ENCODE measurements at places on chromosomes 4 and X. TPM values are rescaled to one million over a fixed set of nuclear protein-coding genes. Genes with fewer than 3 reads are reported as not detected.

DNA sequence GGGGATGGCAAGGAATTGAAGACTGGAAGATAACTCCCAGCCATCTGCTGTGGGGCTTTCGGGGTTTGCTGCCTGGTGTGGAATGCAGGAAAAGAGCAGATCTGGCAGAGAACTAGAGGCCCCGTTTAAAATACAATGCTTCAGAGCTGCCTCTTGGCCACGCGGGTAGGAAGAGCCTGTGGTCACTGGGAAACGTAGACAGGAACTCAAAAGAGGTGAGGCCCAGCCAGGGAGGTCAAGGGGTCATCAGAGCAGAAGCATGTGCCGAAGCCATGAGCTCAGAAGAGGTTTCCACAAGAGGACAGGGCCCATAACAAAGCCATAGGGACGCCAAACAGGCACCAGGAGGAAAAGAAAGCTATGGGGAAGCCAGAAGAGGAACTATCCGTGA lies 14.5 kb upstream of the STS start:
- DNase-seq: no peak

- DNase-seq: no peak
These were observed 54.7 kb upstream of the RBM47 start for GRCh38 chr4:40684404-40684803.

DNA sequence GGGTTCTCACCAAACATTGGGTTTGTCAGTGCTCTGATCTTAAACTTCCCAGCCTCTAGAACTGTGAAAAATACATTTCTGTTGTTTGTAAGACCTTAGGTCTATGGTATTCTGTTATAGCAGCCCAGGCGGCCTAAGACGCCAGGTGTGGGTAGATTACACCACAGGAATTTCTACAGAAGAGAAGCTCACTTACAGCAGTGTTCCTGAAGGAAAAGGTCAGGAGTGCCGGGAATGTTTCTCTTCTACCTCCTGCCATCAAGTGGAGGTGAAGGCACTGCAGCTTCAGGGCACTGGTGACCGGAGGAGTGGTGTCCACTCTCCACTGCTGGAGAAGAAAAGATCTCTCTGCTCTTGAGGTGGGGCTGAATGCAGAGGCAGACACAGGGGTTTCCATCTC lies 45.7 kb downstream of the FHDC1 start:
- DNase-seq: no peak

DNA sequence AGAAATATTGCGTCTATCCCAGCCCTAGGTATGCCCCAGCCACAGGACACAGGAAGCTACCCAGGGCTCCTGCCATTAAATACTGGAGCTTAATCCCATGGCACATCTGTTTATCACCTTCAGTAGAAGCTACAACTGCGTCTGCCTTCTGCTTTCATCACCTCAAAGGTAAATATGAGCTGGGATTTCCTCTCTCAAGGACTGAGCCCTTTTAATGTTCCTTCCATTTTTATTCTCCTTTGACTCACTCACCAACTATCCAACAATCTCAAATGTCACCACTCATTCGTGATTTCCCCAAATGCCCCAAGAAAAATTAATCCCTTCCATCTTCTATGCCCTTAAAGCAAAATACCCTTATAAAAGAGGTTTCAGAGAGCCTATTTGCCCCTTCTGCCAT lies 1.8 kb upstream of the MID1 start:
- DNase-seq: no peak

DNA sequence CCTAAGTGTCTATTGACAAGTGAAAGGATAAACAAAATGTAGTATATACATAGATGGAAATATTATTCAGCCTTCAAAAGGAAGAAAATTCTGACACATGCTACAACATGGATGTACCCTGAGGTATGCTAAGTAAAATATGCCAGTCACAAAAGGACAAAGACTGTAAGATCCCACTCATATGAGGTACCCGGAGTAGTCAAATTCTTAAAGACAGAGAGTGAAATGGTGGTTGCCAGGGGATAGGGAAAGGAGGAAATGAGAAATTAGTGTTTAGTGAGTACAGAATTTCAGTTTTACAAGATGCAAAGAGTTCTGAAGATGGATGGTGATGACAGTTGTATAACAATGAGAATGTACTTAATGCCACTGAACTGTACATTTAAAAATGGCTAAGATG lies 102.3 kb upstream of the NAP1L5 start:
- no peak for DNase-seq

DNA sequence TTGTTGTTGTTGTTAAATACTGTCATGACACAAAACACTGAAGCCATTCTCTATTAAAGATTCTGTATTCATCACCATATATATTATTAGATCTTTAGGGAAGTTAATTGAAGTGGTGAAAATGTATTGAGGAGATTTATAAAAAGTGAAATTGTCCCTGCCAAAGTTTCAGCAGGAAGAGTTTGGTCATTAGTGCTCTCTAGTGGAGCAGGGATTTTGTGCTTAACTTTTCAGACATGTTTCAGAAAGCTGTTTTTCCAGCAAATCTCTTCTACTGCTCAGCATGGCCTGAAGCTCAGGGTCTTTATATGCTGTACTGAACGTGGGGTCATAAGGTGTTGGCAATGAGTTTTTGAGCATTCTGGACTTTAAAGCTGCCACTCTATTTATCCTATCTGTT lies 36.7 kb upstream of the CXXC4 start:
- no peak for DNase-seq

DNA sequence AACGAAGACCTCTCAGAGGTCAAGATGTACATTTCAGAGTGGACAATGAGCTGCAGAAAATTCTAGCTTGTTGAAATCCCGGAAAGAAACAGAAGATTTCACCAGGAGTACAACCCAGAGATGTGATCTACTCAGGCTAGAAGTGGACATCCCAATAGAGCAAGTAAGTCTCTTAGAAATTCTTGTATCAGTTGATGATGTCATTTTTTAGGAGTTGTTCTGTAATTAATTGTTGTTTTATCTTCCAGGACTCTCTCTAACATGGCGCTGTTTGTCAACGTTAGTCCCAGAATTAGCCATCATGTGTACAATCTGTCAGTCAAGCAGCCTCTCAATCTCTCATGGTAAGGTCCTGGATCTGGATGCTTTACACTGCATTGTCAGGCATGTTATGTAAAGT lies 174.4 kb downstream of the GRIA3 start:
- no peak for DNase-seq

DNA sequence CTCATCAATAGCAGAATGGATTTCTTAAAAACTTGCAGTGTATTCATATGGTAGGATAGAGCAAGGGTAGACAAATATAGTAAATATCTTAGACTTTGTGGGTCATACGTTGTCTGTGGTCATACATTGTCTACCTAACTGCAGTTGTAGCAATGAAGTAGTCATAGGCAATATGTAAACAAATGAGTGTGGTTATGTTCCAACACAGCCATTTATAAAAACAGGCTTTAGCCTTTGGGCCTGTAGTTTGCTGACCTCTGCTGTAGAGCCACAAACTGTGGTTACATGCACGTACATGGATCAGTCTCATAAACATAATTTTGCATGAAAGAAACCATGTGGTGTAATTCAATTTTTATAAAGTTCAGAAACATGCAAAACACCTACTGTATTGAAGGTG lies 98.9 kb downstream of the LARP1B start:
- no peak for DNase-seq

- DNase-seq: no peak
These were observed 3.5 kb upstream of the TAB3 start for GRCh38 chrX:30892591-30892990.

- DNase-seq: peak; percentile 23
These were observed 747.9 kb upstream of the ADGRL3 start for GRCh38 chr4:60452266-60452665.

DNA sequence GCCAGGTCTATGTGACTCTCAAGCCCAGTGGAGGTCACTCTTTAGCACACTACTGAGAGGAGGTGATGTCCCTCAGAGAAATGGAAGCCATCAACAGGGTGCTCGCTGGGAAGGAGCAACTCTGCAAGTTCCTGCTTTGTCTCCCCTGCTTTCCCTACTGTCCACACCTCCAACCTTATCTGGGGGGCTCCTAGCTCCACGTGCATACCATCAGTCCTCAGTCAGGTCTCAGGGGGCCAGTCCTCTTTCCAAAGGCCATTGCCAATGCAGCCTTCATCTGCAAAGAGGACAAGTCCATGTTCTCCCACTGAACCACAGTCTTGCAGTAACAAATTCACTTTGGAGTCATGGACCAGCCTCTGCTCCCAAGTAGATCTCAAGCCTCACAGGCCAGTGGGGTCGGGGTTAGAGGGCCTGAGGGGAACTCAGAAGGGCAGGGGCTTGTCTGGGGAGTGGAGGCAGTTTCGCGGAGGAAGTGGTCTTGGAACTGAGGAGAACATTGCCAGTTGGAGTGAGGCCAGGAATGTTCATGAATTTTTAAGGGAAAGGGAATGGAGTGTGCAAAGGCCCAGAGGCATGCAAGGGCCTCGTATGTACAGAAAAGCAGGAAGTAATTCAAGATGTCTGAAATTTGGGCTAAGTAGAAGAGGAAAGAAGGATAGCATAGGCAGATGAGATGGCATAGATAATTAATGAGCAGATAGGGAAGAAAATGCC lies 8.9 kb downstream of the RTL5 start:
- DNase-seq: no peak

GRCh38 chr4:76984788-76985211 lies 35.2 kb downstream of the SEPTIN11 start:
- DNase-seq: peak; percentile 42

DNA sequence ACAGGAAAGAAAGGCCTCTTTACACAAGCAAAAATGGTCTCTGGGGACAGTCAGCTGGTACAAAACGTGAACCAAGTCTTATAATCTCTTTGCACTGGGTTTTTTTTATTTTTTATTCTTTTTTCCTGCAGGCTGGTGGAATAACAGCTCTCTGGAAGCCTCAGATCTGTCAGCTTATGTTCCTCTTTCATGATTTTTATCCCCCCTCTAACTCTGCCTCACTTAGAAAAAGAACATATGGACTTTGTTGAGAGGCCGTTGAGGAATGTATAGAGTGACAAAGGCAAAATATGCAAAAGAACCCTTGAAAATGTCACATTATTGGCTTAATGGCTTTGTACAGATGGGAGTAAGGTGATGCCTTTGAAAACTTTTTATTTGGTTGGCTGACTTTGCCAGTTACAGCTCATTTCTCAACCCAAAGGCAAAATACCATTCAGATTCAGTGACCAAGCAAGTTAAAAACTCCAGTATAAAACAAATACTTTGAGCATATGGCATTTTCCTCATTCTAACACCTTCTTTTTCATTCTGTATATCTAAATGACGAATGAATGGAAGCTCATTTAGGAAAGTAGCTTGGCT lies 111.1 kb downstream of the RNF150 start:
- DNase-seq: no peak

DNA sequence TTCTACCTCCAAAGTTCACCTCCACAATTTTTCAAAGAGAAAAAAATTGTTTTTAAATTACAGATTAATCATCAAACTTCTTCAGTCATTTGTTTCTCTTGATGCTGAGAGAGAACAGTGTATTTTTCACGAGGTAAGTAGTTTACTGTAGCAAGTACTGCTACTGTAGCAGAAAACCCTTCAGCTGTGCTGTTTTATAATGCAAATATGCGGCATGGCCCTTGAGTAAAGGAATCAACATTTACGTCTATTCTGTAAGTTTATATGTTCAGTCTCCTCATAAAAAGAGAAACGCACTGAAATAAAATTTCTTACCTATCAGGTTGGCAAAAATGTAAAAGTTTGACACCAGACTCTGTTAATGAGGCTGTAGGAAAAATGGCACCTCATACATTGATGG lies 399.0 kb downstream of the NKX6-1 start:
- DNase-seq: no peak

- DNase-seq: no peak
These were observed 5.8 kb upstream of the CDKN2AIP start for GRCh38 chr4:183438458-183439113.

DNA sequence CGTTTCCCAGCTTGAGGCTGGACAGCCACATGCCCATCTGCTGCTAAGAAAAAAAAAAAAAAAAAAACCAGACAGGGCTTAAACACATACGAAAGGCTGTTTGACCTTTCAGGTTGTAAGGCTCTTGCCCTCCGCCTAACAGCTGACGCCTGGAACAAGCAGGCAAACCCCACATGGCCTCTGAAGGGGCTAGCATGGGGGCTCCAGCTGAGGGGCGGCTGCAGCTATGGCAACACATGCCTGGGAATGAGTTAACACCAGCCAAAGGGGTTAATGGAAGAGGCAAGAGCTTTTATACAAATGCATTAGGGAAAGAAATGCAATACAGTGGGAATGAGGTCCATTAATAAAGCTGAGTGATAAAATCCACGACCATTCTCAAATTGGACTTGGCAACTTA lies 183.6 kb downstream of the ENOX2 start:
- peak; percentile 2 for DNase-seq

GRCh38 chrX:19392078-19392477 lies 48.4 kb downstream of the PDHA1 start:
- DNase-seq: no peak

- no peak for DNase-seq
These were observed 304.0 kb upstream of the BMP3 start for GRCh38 chr4:80726471-80726870.

DNA sequence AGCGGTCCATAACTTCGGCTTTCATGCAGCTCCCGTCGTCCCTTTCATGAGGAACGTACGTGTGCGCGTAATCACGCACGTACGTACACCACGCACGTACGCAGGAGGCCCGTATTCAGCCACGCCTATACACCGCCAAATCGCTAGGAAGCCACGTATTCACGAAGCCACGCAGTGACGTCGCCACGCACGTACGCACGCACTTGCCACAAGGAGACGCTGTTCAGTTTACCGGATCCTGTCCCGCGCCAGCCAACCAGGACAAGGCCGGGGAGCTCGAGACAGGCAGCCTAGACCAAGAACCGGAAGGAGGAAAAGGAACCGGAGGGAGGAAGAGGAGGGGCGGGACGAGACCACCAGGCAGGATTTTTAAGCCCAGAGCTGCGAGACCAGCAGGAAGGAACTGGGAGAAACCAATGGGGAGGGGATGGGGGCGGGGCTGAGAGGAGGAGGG lies at the start of gene EOLA2:
Gene EOLA2 (minus strand): TSS at position 65 of the 454 bp plus-strand sequence. CDS start 4,617 bp downstream, outside the sequence.
- peak; percentile 66 for DNase-seq

- DNase-seq: no peak
These were observed 207.3 kb upstream of the VEGFC start for GRCh38 chr4:176999935-177000543.

DNA sequence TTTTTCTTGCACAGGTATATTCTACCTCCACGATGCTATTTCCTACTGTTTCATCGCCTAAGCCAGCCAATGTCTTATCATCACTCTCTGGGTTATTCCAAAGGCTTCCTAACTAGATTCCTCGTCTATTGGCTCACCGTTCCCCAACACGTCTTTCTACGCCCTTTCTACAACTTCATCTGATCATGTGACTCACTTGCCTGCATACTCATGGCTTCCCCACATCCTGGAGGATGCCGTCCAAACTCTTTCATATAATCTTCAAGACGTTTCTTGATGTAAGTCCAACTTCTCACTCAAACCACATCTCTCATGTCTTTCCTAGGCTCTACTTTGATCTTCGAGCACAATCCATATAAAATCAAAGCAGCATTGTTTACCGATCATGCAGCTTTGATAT lies 322.0 kb upstream of the PPARGC1A start:
- DNase-seq: no peak

Gene TECRL
- not detected for polyA plus RNA-seq

Gene LCORL
- polyA plus RNA-seq: 1.9 TPM

Gene VSIG1
- not detected for polyA plus RNA-seq

Gene PCDH7
- 0.45 TPM for polyA plus RNA-seq

Gene GCNA
- polyA plus RNA-seq: 1.8 TPM

Gene F8A3
- polyA plus RNA-seq: 1.1 TPM

Gene CXCL10
- polyA plus RNA-seq: not detected

Gene VCX3B
- polyA plus RNA-seq: 0.12 TPM
